CD4-positive, alpha-beta T cell treated with Interleukin-1 beta for 1 hour (primary cell): ENCODE measurements at places on chromosomes 5 and 9.

GRCh38 chr9:129102791-129103594 is 7.6 kb downstream of the CRAT start:
- DNase-seq, result peak; percentile 6

- DNase-seq, result no peak
Measured at GRCh38 chr9:75927356-75927755, 36.9 kb downstream of the PCSK5 start.

- DNase-seq, result peak; percentile 52
Measured at GRCh38 chr9:34675048-34675714, 12.7 kb upstream of the CCL27 start.

- no peak for DNase-seq
Measured at GRCh38 chr9:129478961-129479630, 141.8 kb downstream of the C9orf50 start.

DNA sequence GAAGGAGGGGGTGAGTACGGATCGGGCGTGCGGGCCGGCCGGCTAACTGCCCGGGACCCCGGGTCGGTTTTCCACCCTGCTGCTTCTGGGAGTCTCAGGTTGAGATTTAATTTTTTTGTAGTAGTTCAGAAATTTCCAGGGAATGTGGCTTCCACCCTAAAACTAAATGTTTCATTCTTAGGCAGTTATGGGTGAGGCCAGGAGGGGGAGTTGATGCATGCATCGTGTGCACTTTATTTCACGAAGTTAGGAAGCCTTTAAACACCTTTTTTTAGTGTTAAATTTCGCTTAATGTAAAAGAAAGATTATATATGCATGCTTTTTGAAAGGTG is 905 bp downstream of the CDK9 start:
- no peak for DNase-seq

- no peak for DNase-seq
Measured at GRCh38 chr5:55638051-55638450, 74.1 kb downstream of the SLC38A9 start.

DNA sequence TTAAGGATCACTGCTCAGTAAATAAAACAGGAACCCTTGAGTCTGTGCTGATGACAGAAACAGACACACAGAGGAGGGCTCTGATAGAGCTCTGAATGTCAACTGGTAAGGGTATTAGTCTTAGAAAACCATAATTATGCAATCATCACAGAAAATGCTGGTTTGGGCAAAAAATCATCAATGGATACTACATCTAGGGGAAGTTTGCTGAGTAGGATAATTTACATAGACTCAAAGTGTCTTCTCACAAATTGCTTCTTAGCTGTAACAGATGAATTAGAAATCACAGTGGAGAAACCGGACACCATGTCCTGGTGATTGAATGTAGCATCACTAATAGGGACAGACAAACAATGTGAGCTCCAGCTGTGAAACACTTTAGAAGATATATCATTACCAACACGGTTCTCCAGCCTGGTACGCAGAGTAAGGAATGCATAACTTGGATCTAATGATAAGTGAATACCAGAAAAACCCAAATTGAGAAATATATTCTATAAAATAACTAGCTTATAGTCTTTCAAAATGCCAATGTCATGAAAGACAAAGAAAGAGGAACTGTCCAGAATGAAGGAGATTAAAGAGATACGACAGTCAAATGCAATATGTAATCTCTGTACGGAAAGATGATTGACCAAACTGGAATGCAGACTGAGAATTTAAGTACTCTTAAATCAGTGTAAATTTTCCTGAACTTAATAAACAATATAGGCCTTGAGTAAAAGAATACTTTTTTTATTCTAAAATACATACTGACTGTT is 17.3 kb downstream of the CHD1 start:
- DNase-seq, result no peak

DNA sequence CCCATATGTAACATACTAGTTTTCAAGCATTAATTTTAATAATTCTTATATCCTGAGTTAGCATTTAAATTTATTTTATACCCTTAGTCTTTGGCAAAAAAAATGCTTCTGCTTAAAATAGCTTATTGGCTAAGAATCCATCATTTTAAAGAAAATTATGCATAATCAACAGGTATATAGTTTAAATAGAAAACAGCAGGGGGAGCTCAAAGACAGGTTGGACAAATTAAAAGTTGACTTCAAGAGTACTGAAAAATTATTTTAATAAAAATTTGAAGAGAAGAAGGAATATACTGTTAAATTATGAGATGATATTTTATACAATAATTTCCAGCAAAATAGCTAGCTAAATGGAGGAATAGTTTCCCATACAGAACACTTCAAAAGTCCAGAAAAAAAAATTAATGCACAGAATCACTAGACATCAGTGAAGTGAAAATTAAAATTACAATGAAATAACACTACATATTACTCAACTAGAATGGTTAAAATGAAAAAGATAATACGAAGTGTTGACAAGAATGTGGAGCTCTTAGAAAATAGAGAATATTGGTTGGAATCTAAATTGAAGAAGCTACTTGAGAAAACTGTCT is 387.1 kb downstream of the PDE4D start:
- no peak for DNase-seq

- DNase-seq, result peak; percentile 71
Measured at GRCh38 chr5:67246108-67246507, 49.5 kb upstream of the CD180 start.

DNA sequence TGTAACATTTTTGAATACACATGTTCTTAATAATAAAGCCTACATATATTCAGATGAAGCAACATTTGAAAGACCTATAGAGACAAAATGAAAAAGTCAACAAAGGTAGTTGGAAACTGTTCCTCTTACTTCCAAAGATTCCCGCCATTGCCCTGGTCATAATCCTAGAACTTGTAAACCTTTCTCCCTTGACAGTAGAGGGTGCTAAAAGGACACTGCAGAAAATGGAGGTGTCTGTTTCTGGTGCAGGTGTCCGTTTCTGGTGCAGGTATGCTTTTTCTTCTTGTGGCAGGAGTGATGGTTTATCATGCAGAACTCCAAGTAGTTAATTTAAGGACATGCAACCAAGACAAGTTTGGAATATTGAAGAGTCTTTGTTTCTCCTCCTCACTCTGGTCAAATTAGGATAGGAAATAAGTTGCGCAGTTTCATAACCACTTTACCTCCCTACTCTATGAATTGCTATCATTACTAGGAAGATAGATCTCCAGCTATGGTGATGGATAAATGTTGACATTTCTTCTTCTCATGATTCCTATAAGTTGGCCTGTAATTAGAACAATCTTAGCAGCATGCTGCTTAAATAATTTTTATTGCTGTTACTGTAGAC is 56.0 kb upstream of the FAM174A start:
- no peak for DNase-seq

GRCh38 chr5:71816307-71816706 is 97.2 kb downstream of the CARTPT start:
- DNase-seq, result no peak

GRCh38 chr9:4499917-4500316 is 9.6 kb downstream of the SLC1A1 start:
- DNase-seq, result no peak

GRCh38 chr9:125428902-125429467 is 167.4 kb downstream of the GAPVD1 start:
- DNase-seq, result no peak
